ENCODE measurements at places on chromosomes 2 and 18.

GRCh38 chr2:226491112-226491511, 308.5 kb downstream of the IRS1 start:
- no peak for DNase-seq

DNA sequence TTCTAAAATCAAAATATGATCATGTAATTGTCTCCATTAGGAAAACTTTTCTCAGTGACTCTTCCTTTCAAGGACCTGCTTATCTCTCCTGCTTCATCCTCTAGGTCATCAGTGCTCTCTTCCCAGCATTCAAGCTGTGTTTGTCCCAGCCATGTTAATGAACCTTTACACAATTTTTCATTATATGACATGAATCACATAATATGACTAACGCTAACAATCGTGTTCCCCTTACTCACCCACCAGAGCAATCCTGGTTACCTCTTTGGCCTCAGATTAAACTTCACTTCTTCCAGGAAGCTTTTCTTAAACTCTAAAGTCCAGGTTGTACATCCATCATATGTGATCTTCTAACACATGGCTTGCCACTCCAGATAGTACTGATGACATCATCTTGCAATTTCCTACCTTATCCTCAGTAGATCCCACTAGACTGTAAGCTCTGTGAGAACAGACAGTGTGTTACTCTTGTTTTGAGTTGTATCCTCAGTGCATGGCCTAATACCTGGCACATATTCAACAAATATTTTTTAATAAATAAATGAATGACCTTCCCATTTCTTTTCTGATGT, 882.9 kb upstream of the ZEB2 start:
- no peak for DNase-seq

DNA sequence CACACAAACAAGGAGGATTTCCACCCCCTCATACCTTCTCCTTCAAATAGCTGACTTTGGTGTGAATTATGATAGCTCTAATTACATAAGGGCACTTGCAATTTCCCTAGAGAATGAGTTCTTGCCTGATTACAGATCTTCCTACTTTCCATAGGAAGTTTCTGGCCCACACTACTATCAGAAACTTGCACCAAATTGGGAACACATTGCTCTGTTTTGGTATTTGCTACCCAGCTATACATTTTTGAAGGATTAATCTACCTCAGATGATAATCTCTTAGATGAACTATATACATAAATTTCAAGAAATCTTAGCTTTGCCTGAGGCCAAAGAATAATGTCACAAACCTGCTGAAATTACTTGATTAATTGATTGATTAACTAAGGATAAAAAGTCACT, 4.9 kb downstream of the DCC start:
- DNase-seq: no peak

DNA sequence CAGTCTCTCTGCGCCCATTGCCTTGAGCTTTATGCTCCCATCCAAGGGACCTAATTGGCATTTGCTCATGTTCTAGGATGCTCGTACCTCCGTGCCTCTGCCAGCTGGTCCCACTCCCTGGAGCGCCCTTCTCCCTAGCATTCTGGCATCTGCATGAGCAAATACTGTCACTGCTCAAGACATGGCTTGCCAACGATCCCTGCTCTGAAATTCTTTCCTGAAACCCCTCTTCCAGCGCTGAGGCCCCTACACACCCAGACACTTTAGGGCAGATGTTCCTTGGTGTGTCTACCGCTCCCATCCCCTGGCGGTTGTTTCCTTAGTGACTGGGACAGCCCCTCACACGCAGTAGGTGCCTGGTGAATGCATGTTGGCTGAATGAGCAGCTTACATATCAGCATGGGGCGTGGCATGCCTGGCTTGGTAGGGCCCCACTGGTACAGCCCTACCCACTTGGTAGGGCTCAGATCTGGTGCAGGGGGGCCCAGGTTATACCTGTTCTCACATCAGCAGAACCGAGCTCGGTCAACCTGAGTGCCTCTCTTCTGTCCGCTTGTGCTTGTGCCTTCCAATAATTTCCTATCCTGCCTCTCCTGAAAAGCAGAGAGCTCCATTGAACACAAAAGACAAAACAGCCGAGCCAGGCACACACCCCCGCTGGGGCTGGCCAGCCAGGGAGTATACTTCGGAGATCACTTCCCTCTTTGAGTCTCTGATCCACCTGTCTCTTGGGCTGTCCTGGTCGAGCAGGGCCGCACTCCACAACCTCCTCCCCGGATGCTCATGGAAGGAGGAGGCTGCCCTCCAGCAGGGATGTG, 59.2 kb downstream of the INHBB start:
- DNase-seq: no peak

DNA sequence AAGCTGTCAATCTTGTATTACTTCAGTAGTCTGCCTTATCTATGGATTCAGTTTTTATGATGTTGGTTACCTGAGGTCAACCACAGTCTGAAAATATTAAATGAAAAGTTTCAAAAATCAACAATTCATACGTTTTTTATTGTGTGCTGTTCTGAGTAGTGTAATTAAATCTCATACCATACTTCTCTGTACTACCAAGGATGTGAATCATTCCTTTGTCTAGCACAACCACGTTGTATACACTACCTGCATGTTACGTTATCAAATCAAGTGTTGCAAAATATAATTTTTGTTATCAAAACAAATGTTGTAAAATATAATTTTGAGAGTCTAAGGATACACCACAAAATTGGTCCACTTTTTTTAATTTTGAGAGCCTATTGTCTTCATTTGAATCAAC, 590.2 kb upstream of the SETBP1 start:
- no peak for DNase-seq

GRCh38 chr2:28821295-28821958, 10.8 kb downstream of the SPDYA start:
- DNase-seq: peak; percentile 68

DNA sequence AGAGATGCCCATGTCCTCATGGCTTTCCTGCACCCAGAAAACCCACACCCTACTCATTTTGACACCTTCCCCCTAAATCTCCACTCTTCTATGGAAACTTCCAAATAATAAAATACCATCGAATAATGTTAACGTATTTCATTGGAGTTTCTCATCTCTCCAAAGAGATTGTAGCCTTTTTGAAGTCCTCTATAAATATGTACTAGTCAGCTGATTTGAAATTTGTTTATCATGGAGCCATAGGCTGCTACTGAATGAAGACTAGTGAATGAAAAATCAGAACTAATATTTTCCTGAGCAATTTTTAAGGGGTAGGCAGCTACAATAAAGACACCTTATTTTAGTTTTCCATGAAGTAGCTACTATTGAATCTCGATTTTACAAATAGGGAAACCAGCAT, 226.1 kb upstream of the EPAS1 start:
- DNase-seq: no peak

GRCh38 chr2:186576614-186577013, 13.2 kb upstream of the ITGAV start:
- DNase-seq: no peak

GRCh38 chr18:78528411-78529258, 451.0 kb upstream of the SALL3 start:
- DNase-seq: no peak

DNA sequence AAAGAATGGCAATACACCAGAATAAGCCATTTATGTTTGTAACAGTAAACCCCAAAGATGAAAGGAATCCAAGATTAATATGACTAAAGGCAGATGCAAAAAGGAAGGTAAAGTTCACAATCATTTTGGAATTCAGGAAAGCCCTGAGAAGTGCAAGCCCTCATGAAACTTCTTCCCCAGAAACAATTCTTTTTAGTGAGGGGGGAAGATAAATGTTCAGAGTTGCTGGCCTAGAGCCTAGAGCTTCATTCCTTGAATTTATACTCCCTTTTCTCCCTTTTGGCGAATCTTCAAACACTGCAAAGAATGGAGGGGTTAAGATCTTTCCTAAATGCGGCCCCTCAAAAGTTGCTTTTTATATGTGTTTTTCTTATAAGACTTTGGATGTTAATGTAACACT, 368.8 kb downstream of the MEIS1 start:
- no peak for DNase-seq

GRCh38 chr2:64699712-64700111, 46.0 kb upstream of the SERTAD2 start:
- DNase-seq: no peak

DNA sequence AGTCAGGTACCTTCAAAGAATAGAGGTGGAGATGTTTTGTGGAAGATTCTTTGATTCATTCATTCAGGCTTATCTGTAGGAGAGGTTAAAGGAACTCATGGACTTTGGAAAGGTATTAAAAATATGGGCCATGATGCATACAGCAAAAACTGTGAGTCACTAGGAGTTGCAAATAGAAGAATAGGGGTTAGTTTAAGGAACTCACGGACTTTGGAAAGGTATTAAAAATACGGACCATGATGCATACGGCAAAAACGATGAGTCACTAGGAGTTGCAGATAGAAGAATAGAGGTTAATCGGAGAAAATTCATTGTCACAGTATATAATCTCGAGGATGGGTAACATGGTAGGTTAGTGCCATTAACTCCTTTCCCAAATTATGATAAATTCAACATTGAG, 41.2 kb downstream of the SLC9A2 start:
- no peak for DNase-seq

DNA sequence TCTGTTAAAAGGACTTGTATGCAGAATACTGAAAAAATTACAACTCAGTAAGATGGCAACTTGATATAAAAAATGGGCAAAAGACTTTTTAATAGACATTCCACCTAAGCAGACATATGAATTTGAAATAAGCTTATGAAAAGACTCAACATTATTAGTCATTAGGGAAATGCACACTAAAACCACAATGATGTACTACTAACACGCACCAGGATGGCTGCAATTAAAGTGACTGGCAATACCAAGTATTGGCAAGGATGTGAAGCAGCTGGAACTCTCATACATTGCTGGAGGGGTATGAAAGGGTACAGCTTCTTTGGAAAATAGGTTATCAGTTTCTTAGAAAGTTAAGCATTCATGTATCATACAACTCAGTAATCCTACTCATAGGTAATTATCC, 3.2 kb upstream of the ENOSF1 start:
- DNase-seq: no peak

DNA sequence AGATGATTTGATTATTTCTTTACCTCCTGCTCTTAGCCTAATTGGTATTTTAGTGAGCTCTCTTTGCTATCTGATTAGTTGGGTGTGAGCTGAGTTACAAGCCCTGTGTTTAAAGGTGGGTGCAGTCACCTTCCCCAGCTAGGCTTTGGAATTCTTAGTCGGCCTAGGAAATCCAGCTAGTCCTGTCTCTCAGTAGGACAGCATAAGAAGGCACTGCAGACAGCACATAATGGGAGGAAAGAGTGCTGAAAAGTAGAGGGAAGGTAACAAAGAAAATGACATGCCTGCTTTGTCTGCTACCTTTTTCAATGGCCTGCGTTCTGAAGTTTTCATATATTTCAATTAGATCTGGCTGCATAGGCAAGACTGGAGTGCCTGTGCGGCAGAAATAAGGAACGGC, 1794.0 kb upstream of the CELF4 start:
- no peak for DNase-seq

DNA sequence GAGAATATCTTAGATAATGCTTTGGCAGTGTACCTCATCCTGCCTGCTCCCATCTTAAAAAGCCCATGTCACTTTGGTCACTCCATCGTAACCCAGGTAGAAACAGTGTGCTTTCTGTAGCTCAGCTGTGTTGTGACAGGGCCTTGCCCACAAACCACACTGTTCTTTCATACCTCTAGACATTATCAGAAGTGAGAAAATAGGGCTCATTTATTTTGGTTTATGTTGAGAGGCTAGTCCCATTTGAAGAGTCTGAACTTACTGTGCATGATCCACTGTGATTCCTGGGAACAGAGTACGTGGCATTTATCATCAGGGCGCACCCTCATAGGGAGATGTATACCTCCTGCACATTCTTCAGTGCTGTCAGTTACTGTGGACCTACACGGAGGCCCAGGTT, 69.7 kb downstream of the FEZ2 start:
- DNase-seq: no peak

DNA sequence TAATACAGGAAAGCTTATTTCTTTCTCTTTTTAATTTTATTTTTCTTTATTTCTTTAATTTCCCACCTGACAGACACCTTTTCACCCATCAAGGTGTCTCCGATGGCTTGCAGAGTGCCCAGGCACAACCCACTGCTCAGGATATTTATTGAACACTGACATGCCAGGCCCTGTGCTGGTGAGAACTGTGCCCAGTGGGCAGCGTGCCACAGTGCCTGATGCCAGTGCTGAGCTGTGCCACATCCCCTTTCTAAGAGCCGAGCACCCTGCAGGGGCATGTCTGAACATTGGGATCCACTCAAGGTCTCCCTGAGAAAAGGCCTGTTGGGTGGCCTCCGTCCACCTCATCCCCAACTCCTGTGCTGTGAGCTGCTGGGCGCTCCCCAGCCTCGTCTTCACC, 158.6 kb upstream of the RAB6C start:
- no peak for DNase-seq

DNA sequence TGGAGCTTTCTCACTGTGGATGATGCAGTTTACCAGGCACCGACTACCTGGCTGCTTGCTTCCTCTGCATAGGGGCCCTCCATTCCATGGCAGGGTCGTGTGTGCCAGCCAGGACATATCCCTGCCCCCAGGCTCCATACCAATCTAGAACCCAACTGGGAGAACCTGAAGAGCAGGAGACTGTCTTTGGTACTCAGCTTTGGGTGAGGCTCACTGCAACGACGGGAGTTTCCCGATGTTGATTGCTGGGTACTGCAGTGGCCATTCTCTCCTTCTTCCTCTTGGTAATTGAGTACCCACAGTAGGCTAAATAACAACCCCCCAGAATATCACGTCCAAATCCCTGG, 133.3 kb upstream of the SERTAD2 start:
- no peak for DNase-seq

All from DMS53 (cell line).